Thyroid gland (tissue), 4 donors: ENCODE measurements at places on chromosomes 7 and 10. TPM values are rescaled to one million over a fixed set of nuclear protein-coding genes. Genes with fewer than 3 reads are reported as not detected.
A peak's percentile ranks its signal among the peaks of the same experiment; 100 is the strongest.

Gene GJD4
- not detected for total RNA-seq

Gene ADAM12
- 0.33 TPM for total RNA-seq

Gene POLL
- 26.2 TPM for total RNA-seq

Gene PRLHR
- not detected for total RNA-seq

Gene ICA1
- total RNA-seq: 43.3 TPM

DNA sequence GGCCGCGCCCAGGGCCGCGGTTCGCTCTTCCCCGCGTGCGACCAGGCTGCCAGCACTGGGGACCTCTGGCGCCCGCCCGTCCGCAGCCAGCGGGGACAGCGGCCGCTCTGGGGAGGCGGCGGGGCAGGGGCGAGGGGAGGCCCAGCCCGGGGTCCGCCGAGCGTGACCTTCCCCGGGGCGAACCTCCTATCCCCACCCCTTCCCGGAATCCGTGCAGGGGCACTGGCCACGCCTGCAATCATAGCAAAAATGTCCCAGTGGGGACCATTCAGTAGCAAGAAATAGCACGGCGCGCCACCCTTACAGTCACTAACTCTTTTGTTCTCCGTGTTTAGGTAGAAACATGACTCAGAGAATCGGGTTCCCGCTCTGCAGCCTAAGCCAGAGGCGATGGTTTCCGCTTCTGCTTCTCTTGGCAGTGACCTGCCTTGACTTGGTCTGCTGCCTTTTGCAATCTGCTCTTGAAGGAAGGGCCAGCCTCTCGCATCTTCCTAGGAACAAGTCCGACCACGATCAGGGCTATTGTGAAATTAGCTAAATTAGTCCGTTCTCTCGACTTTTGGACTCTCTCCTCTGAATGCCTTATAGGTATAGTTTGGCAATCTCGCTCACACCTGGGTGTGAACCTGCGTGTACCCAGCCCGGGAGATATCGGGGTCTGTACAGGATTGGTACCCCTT lies 79.3 kb upstream of the ACBD5 start:
- H3K27me3 ChIP-seq: no peaks in the 10 kb centered on the region
- peak; percentile 81 for DNase-seq

- H3K36me3 ChIP-seq: no peaks in the 10 kb centered on the region
- no peak for DNase-seq
- H3K4me3 ChIP-seq: no peak overlapping the region
- H3K4me1 ChIP-seq: no peaks in the 10 kb centered on the region
Measured at GRCh38 chr7:87759501-87759900, 116.7 kb downstream of the SLC25A40 start.

- peak; percentile 70 for DNase-seq
- H3K36me3 ChIP-seq: no peaks in the 10 kb centered on the region
- H3K4me1 ChIP-seq: peaks cover 20% of the 10 kb centered on the region
Measured at GRCh38 chr10:27620430-27621397, 116.6 kb downstream of the RAB18 start.

DNA sequence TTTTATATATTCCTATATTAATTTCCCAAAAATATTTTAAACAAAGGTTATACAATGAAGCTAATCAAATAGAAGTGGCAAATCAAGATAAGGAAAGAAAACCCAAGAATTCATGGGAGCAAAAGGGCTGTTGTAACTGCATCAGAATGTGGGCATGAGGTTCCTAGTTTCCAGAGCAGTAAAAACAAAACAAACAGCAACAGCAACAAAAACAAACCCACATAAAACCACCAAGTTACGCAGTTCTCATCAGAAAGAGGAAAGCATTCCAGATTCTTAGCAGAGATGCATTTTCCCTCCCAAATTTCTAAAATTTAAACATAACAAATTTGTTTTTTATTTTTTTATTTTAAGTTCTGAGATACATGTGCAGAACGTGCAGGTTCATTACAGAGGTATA lies 34.8 kb upstream of the MSMB start:
- no peaks in the 10 kb centered on the region for H3K27me3 ChIP-seq
- no peak overlapping the region for H3K4me3 ChIP-seq
- H3K36me3 ChIP-seq: no peaks in the 10 kb centered on the region
- H3K27ac ChIP-seq: no peak overlapping the region
- no peak for DNase-seq
- no peaks in the 10 kb centered on the region for H3K4me1 ChIP-seq

GRCh38 chr7:119392-120163 lies 72.8 kb upstream of the FAM20C start:
- DNase-seq: no peak
- peaks cover 13% of the 10 kb centered on the region for H3K4me1 ChIP-seq
- no peak overlapping the region for H3K4me3 ChIP-seq
- H3K36me3 ChIP-seq: no peaks in the 10 kb centered on the region
- H3K27me3 ChIP-seq: no peaks in the 10 kb centered on the region

DNA sequence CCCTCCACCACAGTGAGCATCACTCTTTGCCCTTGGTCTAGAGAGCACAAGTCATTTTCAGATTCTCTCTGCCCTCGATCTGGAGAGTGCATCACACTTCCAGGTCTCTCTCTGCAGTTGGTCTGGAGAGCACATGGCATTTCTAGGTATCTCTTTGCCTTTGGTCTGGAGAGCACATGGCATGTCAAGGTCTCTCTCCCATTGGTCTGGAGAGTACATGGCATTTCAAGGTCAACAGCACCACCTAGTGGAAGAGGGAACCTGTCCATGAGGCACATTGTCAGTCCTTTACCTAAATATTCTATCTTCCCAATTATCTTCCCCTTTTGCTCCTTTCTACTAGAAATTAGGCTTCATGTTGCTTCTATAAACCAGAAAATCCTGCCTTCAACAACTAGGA lies 1139.4 kb downstream of the XPNPEP1 start:
- H3K4me1 ChIP-seq: no peaks in the 10 kb centered on the region
- no peak for DNase-seq
- no peak overlapping the region for H3K4me3 ChIP-seq
- H3K27ac ChIP-seq: no peak overlapping the region
- H3K27me3 ChIP-seq: no peaks in the 10 kb centered on the region

- DNase-seq: no peak
- H3K4me1 ChIP-seq: no peaks in the 10 kb centered on the region
- H3K36me3 ChIP-seq: no peaks in the 10 kb centered on the region
- no peaks in the 10 kb centered on the region for H3K27me3 ChIP-seq
- H3K4me3 ChIP-seq: no peak overlapping the region
Measured at GRCh38 chr7:30708983-30709382, 26.7 kb upstream of the CRHR2 start.

DNA sequence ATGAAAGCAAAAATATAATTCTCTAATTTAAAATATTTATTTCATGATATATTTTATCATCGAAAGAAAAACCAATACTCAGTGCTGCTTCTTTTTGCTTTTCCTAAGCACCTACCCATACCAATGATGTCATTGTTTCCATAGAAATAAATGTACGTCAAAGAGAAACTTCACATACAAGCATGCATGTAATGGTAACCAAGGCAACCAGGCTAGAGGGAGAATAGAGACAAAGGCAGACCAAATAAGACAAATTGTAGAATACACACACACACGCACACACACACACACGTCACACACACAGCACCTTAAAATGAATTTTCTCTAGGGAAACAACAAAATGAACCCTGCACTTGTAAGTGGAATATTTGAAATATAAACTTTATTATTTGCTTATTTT lies 75.5 kb downstream of the MACC1 start:
- no peaks in the 10 kb centered on the region for H3K4me1 ChIP-seq
- H3K36me3 ChIP-seq: no peaks in the 10 kb centered on the region
- no peaks in the 10 kb centered on the region for H3K27me3 ChIP-seq
- H3K27ac ChIP-seq: no peak overlapping the region
- H3K4me3 ChIP-seq: no peak overlapping the region
- DNase-seq: no peak
